ENCODE measurements at places on chromosomes 1 and 21.

DNA sequence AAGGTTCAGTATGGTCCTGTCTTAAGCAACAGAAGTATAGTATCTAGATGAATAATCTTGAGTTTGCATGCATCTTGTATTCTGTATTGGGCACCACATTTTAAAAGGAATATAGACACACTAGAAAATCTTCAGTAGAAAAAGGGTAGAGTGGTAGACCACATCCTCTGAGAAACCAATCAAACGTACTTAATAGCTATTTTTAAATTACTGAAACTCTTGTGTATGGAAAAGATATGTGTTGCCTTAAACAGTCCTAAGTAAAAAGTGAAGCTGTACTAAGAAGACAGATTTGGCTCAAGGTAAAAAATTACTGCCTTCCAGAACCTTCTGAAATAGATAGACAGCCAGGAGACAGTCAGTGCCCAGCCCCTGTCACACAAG, 3.1 kb downstream of the CTXND2 start:
- H3K36me3 ChIP-seq = peaks cover 1% of the 10 kb centered on the region
- DNase-seq = no peak
- peak overlapping the region; percentile 91 for H3K27ac ChIP-seq
- peaks cover 38% of the 10 kb centered on the region for H3K4me1 ChIP-seq

GRCh38 chr1:94260635-94261387, 23.4 kb upstream of the ARHGAP29 start:
- no peak for DNase-seq
- peaks cover 15% of the 10 kb centered on the region for H3K27me3 ChIP-seq
- no peaks in the 10 kb centered on the region for H3K36me3 ChIP-seq
- H3K4me3 ChIP-seq = no peak overlapping the region
- H3K4me1 ChIP-seq = no peaks in the 10 kb centered on the region
- H3K27ac ChIP-seq = no peak overlapping the region

GRCh38 chr21:45120975-45121374, 46.6 kb downstream of the ADARB1 start:
- H3K4me3 ChIP-seq = no peak overlapping the region
- H3K36me3 ChIP-seq = peaks cover 13% of the 10 kb centered on the region
- peaks cover 27% of the 10 kb centered on the region for H3K4me1 ChIP-seq
- no peaks in the 10 kb centered on the region for H3K27me3 ChIP-seq
- no peak for DNase-seq

GRCh38 chr1:232709386-232709785, 79.5 kb upstream of the SIPA1L2 start:
- no peak overlapping the region for H3K27ac ChIP-seq
- no peak for DNase-seq
- no peaks in the 10 kb centered on the region for H3K27me3 ChIP-seq
- H3K4me1 ChIP-seq = peaks cover 7% of the 10 kb centered on the region
- no peak overlapping the region for H3K4me3 ChIP-seq

- H3K4me1 ChIP-seq = peaks cover 46% of the 10 kb centered on the region
- H3K36me3 ChIP-seq = no peaks in the 10 kb centered on the region
- H3K27ac ChIP-seq = no peak overlapping the region
- H3K27me3 ChIP-seq = no peaks in the 10 kb centered on the region
Measured at GRCh38 chr1:44714532-44714931, 16.4 kb downstream of the RNU5D-1 start.

DNA sequence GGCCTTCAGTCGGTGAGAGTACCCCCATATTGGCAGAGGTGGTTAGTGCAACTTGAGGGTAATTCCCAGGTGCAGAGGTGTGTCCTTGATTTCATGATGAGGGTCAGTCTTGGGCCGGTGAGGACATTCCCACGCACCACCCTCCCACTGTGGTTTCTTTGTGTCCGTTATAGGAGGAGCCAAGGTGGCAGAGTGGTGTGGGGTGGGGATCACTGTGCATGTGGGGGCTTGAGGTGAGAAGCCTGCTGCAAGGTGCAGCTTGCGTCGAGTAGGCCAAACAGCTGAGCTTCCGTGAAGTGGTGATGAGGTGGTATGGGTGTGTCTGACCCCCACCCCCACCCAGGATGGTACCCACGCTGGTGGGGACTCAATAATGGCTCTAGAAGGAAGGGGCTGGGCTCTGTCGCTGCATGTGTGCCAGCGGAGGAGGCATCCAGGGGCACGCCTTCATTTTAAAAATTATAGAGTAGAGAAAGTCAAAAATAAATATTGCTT, 6.2 kb downstream of the PTPRF start:
- H3K4me3 ChIP-seq = no peak overlapping the region
- no peaks in the 10 kb centered on the region for H3K36me3 ChIP-seq
- H3K27me3 ChIP-seq = peaks cover 13% of the 10 kb centered on the region
- no peak for DNase-seq

DNA sequence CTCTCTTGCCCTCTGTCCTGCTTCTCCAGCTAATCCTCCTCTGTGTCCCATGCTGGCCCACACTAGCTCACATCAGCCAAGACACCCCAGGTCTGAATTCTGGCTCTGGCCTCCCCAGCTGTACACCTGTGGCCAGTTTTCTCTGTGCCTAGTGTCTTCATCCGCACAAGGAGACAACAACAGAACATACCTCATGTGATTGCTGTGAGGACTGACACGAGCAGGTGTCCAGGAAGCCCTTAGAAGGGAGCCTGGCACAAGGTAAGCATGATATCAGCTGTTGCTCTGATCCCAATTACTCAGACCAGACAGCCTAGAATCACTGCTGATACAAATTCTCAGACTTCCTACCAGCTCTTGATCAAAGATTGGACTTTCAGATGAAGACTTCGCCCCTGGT, 71.2 kb upstream of the GJB5 start:
- no peak overlapping the region for H3K4me3 ChIP-seq
- H3K4me1 ChIP-seq = peaks cover 10% of the 10 kb centered on the region
- H3K27ac ChIP-seq = no peak overlapping the region
- H3K36me3 ChIP-seq = no peaks in the 10 kb centered on the region
- no peak for DNase-seq
- H3K27me3 ChIP-seq = peaks cover 7% of the 10 kb centered on the region

GRCh38 chr1:150165622-150166612, 16.2 kb downstream of the PLEKHO1 start:
- no peak overlapping the region for H3K4me3 ChIP-seq
- H3K36me3 ChIP-seq = no peaks in the 10 kb centered on the region
- H3K27me3 ChIP-seq = no peaks in the 10 kb centered on the region
- H3K27ac ChIP-seq = no peak overlapping the region
- H3K4me1 ChIP-seq = peaks cover 48% of the 10 kb centered on the region
- peak; percentile 61 for DNase-seq

DNA sequence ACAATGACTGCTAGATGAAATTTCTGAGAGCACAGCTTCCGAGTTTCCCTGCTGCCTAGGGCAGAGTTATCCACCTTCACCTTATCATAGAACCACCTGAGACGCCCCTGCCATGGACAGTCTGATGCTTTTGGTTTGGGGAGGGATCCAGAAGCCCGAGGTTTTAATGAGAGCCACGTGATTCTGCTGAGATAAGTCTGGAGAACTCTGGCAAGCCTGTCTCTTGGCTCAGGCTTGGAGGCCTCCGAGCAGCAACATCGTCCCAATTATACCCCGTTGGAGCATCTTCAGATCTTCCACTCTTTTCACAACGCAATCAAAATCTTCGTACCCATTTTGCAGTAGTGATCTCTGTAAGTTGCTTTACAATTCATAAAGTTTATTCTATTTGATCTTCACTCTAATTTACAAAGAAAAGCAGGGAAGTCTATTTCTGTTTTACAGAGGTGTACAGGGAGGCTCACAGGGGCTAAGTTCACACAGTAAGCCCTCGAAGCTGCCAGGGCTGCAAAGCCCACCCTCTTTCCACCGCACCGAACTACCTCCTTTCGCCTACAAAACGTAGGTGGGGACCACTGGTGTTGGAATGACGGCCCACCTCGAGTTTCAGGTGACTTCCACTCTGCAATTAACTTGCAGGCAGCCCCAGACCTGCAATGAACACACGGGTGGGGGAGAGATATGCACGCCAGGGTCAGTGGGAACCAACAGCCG, 513 bp upstream of the HHAT start:
- DNase-seq = no peak
- H3K36me3 ChIP-seq = no peaks in the 10 kb centered on the region
- peaks cover 40% of the 10 kb centered on the region for H3K4me1 ChIP-seq
- H3K27ac ChIP-seq = peak overlapping the region; percentile 62
- peaks cover 5% of the 10 kb centered on the region for H3K27me3 ChIP-seq
- H3K4me3 ChIP-seq = peak overlapping the region; percentile 91

DNA sequence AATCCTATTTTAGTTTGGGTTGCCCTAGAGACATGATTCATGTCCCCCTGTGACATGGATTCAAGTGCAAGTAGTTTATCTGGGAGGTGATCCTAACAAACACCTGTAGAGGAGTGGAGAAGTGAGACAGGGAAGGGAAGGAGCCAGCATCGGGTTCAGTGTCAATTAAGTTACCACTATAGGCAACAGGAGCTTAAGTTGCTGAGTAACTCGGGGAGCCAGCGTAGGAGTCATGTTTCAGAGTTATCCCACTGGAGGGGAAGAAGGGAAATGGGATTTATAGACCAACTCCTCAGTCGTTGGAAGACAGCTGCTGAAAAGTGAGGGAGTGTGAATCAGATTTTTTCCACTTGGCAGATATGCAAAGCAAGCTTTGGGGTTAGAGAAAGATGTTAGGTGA, 54.9 kb downstream of the SLC30A7 start:
- H3K4me3 ChIP-seq = no peak overlapping the region
- peaks cover 74% of the 10 kb centered on the region for H3K4me1 ChIP-seq
- H3K27ac ChIP-seq = peak overlapping the region; percentile 54
- DNase-seq = no peak
- no peaks in the 10 kb centered on the region for H3K27me3 ChIP-seq
- H3K36me3 ChIP-seq = peaks cover 86% of the 10 kb centered on the region

DNA sequence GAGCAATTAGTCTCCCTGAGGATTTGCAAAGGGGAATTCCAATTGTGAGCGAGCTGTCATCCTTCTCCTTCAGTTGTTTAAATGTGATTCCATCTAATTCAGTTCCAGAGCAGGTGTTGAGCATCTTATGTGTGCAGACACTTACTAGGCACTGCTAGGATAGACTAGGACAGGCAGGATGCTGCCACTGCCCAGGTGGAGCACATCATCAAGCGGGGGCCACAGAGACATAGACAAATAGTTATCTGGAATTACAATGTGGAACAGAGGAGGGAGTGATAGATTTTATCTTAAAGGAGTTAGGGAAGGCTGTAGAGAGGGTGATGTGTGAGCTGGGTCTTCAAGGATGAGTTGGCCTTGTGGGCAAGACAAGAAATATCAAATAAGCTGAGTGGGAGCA, 55.9 kb downstream of the CDC7 start:
- peaks cover 78% of the 10 kb centered on the region for H3K4me1 ChIP-seq
- peaks cover 2% of the 10 kb centered on the region for H3K36me3 ChIP-seq
- peak overlapping the region; percentile 28 for H3K4me3 ChIP-seq
- no peaks in the 10 kb centered on the region for H3K27me3 ChIP-seq
- no peak for DNase-seq
- peak overlapping the region; percentile 92 for H3K27ac ChIP-seq

DNA sequence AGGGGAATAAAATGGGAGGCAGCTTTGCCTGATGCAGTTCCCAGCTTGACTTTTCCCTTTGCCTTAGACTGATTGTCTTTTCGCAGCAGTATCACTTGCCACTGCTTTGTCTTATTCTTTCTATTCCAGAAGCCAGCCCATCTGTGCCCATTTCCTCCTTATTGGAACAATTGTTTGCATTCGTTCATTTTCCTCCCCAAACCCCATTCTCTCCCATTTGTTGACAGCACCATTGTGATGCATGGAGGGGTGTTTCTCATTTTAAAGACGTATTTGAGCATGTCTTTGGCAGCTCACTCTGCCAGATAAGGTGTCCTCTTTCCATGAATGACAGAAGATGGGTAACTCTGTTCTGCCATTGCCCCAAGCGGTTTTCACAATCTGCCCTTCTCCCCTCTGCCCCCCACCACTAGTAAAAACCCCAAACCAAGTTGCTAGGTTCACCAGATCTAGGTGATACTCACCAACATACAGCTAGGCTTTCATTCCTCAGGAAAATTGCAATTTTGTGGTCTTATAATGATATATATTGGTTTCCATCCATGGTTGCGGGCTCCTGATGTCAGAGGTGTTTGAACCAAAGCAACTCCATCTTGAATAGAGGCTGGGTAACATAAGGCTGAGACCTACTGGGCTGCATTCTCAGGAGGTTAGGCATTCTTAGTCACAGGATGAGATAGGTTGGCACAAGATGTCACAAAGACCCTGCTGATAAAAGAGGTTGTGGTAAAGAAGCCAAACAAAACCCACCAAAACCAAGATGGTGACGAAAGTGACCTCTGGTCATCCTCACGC, 30.8 kb downstream of the SERBP1 start:
- DNase-seq = no peak
- H3K4me1 ChIP-seq = peaks cover 26% of the 10 kb centered on the region
- no peak overlapping the region for H3K4me3 ChIP-seq
- peaks cover 60% of the 10 kb centered on the region for H3K36me3 ChIP-seq
- H3K27ac ChIP-seq = peak overlapping the region; percentile 42
- no peaks in the 10 kb centered on the region for H3K27me3 ChIP-seq

DNA sequence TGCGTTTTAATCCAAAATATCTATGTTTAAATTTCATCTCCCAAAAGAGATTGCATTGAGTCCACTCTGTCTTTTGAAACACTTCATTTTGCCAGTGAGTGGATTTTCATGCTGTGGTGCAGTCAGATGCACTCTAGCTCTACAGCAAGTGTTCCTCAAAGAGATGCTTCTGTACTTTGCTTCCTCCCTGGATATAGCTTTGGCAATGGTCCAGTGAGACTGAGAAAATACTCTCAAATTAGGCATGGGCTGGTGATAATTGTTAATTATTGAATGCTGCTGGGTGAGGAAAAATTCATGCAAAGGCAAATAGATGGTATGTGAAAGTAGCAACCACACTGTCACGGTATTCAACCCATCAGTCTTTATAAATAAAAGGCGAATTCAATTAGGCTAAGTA, 396.9 kb downstream of the ADGRL2 start:
- H3K27ac ChIP-seq = no peak overlapping the region
- no peaks in the 10 kb centered on the region for H3K27me3 ChIP-seq
- no peak for DNase-seq
- H3K4me1 ChIP-seq = no peaks in the 10 kb centered on the region
- H3K36me3 ChIP-seq = no peaks in the 10 kb centered on the region
